ENCODE measurements at places on chromosomes 5 and 9. TPM values are rescaled to one million over a fixed set of nuclear protein-coding genes. Genes with fewer than 3 reads are reported as not detected.
A peak's percentile ranks its signal among the peaks of the same experiment; 100 is the strongest.

Gene SPINK13
- 0.72 TPM for polyA plus RNA-seq

Gene SH2D3C
- 17.4 TPM for polyA plus RNA-seq

DNA sequence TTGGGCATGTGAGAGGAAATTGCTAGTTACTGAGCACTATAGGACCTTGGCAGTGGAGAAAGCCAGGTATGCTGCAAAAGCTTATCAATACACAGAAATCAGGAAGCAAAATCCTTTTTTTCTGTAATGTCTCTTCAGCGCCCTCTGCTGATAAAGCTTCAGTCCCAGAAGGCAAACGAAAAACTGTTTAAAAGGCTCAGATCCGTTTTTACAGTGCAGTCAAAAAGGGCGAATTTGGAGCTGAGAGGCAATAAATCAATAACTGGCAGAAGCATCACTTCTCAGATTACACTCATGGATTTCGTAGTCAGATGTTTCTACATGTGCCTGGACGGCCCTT lies 1.1 kb upstream of the MAN2A1 start:
- no peak for DNase-seq

GRCh38 chr9:85302938-85303756 lies 438.6 kb downstream of the AGTPBP1 start:
- DNase-seq = no peak

GRCh38 chr5:103111468-103111867 lies 8.5 kb downstream of the GIN1 start:
- no peak for DNase-seq

Gene SLCO4C1
- polyA plus RNA-seq = 0.05 TPM

- DNase-seq = no peak
Observed at GRCh38 chr5:139806111-139806510, 10.5 kb downstream of the PSD2 start.

DNA sequence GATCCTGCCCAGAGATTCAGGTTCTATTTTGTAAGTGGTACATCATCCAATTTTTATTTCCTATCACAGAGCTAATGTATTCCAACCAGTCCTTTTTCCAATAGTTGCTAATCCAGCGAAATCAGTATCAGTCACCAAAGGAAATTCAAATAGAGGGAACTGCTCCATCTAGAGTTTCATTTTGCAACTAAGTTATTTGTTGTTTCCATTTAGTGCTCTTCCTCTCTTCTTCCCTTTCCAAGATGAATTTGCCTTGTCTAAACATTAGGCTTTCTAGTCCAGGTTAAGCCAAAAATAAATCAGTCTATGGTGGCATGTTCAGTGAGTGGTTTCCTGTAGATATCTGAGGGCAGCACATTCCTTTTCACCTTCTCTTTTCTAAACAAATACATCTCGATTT lies 79.8 kb upstream of the SPATA31D4 start:
- no peak for DNase-seq

Gene RPL37
- 849 TPM for polyA plus RNA-seq

Gene PCSK1
- 0.14 TPM for polyA plus RNA-seq

- no peak for DNase-seq
Observed at GRCh38 chr5:67985686-67986387, 229.7 kb upstream of the PIK3R1 start.

DNA sequence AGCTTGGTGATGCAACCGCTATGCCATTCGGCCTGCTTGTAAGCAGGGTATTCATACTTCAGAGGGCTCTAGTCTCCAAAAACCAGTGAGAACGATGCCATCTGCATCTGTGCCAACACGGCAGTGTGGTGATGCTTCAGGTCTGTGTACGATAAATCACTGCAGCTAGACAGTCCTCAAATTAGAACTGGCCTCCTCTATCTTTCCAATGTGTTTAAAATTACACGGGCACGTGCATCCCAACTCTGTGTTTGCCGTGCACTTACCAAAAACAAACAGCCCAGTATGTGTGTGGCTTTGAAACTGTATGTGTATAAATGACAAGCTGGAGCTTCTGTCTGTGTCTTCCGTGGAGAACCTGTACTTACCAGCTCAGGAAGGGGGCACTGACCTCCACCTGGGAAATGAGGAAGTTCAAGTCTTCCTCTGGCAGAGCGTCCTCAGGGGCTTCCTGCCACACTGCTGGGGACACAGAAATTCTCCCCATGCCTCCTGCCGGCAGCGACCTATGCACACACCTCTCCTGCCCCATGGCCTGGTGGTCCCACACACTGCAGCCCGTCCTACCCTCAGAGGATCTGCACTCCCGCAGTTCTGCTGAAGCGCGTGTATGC lies 12.3 kb downstream of the MED10 start:
- DNase-seq = no peak

Gene CRB2
- polyA plus RNA-seq = 0.02 TPM

Gene HSPB3
- 644 TPM for polyA plus RNA-seq

DNA sequence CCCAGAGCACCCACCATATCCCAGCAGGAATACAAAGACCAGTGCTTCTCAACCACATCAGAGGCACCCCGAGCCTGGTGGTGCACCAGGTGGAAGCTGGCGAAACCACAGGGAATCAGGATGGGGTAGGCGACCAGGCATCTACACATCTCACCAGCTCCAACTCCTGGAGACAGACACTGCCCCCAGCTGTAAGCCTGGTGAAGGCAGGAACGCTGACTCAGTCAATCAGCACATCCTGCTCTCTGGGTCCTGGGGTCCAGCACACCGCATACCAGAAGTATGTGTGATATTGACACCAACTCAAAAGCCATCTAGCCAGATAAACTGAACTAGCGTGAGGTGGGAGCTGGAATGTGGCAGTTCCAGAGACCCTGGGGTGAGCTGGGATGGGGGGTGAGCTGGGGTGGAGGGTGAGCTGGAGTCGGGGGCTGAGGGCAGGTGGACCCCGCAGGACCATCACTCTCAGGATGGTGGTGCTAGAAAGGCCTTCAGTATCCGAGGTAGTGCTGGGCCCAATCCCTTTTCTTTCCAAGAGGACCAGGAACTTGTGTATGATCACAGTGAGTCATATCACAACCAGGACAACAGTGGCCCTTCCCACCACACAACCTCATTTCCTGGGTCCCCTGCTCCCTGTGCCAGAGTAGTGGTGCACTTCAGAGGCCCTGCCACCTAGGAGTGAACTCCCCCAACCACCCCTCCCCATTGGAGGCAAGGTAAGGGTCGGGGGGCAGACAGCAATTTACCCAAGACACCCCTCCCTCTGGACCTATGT lies 2.5 kb downstream of the DBN1 start:
- no peak for DNase-seq

Gene SLC6A3
- polyA plus RNA-seq = not detected

Gene REEP2
- 38.7 TPM for polyA plus RNA-seq

DNA sequence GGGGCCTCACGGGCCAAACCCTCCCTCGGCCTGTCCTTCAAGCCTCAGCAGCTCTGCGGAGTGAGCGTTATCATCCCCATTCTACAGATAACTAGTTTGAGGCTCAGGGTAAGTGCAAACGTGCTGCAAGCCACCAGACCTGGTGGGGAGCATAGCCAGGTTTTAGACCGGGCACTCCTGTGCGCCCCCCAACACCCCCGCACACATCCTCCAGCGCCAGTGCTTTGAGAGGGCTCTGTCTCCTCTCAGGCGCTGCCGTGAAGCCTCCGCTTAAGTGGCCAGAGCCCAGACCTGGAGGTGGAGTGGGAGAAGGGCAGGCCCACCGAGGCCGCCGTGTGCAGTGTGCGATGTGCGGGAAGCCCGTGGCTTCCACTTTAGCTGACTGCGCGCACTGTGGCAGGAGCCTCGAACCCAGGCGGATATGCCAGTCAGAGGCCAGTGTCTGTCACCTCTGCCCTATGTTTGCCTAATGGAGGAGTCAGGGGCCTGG lies 1.6 kb upstream of the MGAT1 start:
- DNase-seq = no peak

Gene PCDHGA11
- polyA plus RNA-seq = 2.2 TPM

- DNase-seq = peak; percentile 56
Observed at GRCh38 chr9:133918111-133918813, 73.9 kb downstream of the VAV2 start.

Gene AFAP1L1
- polyA plus RNA-seq = 26.2 TPM

Gene CDHR2
- polyA plus RNA-seq = not detected

Gene WDR38
- polyA plus RNA-seq = 0.09 TPM

DNA sequence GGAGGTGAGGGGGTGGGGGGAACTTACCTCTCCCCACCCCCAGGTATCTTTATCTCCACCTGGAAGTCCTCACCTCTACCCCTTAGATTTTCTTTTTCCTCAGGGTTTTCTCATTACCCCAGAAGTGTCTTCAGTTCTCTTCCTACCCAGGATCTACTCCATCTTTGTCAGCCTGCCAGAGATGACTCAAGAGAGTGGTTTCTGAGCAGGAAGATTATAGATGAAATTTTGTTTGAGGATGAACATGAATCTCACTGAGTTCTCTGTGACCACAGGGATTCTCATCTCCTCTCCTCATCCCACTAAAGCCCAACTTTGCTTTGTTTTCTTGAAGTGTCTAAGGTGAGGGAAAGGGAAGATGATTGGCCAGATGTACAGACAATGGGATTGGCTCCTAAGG lies 5.2 kb upstream of the HINT2 start:
- no peak for DNase-seq

DNA sequence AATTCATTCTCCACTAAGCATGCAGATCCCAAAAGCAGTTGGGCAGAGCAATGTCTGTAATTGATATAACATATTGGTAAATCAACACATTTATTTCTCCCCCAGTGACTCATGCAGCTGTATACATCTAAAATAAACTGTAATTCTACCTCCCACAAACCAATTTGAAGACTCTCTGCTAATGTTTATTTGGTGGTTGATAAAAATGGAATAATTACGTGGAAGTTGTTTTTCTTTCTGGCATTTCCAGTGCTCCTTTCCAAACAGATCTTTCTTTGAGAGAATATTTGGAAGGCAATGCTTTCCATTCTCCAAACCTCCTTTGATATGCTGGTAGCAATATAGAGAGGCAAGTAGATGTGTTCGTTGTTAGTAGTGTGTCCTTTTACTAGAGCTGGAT lies 194.7 kb downstream of the CHSY3 start:
- DNase-seq = no peak

- no peak for DNase-seq
Observed at GRCh38 chr9:88370346-88370745, 17.9 kb upstream of the SPIN1 start.

Gene MIGA2
- polyA plus RNA-seq = 35.8 TPM

- DNase-seq = no peak
Observed at GRCh38 chr5:58314356-58315210, 145.3 kb downstream of the PLK2 start.

DNA sequence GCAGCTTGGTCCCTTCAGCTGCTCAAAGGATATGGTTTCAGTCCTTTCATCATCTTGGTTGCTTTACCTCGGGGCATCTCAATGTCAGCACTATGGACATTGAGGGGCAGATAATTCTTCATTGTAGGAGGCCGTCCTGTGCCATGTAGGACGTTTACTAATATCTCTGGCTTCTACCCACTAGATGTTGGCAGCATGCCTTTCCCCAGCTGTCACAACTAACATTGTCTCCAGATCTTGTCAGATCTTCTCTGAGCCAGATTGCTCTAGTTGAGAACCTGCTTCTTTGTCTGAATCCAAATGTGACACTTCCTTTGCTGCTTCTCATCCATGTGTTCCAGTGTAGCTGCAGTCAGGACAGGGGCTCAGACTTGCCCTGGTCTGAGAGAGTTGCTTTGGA lies 10.3 kb downstream of the PTPA start:
- no peak for DNase-seq

Gene SNCB
- polyA plus RNA-seq = 2.3 TPM

GRCh38 chr9:123928533-123929176 lies 1.3 kb downstream of the DENND1A start:
- peak; percentile 39 for DNase-seq

All from right cardiac atrium (tissue), 5 donors.